ENCODE measurements at places on chromosomes 3 and 15.
A peak's percentile ranks its signal among the peaks of the same experiment; 100 is the strongest.

- no peaks in the 10 kb centered on the region for H3K36me3 ChIP-seq
- peak; percentile 59 for DNase-seq
- no peaks in the 10 kb centered on the region for H3K27me3 ChIP-seq
Observed at GRCh38 chr3:186520957-186521842, 23.0 kb downstream of the CRYGS start.

DNA sequence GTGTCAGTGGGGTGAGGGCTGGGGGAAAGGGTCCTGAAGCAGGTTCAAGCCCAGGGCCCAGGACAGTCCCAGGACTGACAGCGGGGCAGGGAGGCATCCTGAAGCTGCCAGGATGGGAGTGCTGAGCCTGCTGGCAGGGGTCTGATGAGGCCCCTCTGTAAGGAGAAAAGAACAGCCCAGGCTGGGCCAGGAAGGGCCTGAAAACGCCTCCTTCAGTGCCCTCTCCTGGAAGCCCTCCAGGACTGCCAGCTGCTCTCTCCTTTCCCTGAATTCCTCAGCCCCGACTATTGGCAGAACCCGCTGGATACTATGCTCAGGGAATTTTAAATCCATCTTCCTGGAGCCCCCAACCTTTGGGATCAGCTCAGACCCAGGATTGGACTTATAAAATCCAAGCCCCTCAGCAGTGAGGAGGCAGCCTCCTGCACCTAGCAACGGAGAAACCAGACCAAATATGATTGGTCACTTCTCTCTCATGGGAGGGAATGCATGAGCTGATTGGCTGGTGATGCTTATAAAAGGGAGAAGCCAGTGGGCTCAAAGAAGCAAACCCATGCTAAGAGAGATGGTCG, 203.5 kb upstream of the LINGO1 start:
- no peaks in the 10 kb centered on the region for H3K4me1 ChIP-seq
- peaks cover 22% of the 10 kb centered on the region for H3K27me3 ChIP-seq
- DNase-seq, result no peak
- H3K27ac ChIP-seq, result no peak overlapping the region

DNA sequence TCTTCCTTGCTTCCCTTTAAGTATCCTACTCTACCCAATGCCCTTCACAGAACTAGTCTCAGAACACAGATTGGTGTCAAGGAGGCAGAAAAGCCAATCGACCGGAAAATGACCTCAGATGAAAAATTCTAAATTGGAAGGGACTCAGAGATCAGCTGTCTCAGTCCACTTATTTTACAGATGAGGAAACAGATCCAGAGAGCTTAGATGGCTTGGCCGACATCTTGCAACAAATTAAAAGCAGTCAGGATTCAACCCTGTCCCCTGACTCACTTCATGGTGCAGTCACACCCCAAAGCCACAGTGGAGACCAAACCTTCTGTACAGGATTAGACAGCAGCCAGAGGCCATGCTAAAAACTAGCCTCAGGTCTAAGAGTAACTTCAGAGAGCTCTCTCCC, 169.3 kb upstream of the BHLHE40 start:
- peak overlapping the region; percentile 26 for H3K27ac ChIP-seq
- peaks cover 84% of the 10 kb centered on the region for H3K36me3 ChIP-seq
- peaks cover 40% of the 10 kb centered on the region for H3K4me1 ChIP-seq

DNA sequence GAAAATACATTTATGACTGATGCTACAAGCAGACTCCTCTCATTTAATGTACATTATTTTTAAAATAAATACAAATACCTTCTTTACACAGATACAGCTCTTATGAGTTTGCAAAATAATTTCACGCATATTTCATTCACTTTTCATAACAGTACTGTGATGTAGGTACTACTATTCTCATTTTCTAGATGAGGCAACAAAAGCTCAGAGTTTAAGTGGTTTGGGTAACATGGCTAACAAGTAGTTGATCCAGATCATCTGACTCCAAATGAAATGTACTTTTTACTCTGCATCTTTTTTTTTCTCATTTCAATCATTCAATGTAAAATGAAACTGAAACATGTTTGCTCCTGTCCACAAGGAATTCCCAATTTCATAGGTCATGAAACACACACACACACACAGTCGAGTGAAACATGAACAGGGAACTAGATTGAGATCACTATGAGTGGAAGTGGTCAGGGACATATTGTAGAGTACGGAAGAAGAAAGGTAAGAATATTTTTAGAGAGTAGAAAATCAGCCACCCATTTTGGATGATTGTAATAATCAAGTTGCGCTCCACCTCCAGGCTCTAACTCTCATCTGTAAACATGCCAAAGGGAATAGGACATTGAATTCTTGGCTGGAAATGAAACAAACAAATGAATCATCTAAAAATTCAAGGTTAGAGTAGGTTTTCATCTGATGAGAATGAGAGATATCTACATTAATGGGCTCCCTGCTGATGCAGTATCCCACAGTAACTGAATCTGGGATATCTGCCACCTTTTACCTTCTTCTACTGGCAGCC, 92.4 kb downstream of the CLDN1 start:
- H3K27me3 ChIP-seq, result peaks cover 5% of the 10 kb centered on the region
- H3K4me3 ChIP-seq, result no peak overlapping the region
- no peak for DNase-seq

DNA sequence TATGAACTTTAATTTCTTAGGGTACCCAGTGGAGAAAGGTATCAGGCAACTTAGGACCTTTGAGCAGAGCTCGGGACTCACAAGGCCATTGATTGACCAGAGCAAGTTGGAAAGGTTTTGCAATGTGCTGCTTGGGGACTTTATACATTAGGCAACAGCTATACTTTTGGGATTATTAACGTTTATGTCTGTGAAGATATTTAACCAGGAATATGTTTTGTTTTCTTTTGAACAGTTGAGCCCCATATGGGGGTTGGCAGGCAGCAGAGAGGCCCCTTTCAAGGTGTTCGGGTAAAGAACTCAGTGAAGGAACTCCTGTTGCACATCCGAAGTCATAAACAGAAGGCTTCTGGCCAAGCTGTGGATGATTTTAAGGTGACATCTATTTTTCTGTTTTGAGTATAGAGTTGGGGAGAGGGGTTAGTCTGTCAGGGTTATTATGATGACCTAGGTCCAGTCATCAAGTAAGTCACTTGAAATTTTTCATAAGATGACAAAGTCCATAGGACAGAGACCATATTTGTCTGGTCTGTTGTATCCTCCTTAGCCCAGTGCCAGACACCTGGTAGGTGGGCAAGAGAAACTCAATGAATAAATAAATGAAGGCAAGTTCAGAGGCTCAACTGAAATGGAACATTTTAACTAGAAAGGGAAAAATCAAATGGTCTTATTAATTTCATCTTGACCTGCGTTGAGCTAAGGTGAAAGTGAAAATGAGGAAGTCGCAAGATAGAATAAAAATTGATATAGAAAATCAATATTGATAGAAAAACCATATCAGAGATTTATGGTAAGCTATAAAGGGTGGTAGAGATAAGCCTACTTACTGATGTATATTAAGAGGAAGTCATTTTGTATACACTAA, 2.8 kb downstream of the NFKBIZ start:
- peaks cover 74% of the 10 kb centered on the region for H3K36me3 ChIP-seq
- H3K27me3 ChIP-seq, result no peaks in the 10 kb centered on the region
- H3K4me1 ChIP-seq, result peaks cover 71% of the 10 kb centered on the region
- DNase-seq, result no peak

GRCh38 chr3:40143283-40144090, 166.0 kb upstream of the EIF1B start:
- H3K36me3 ChIP-seq, result no peaks in the 10 kb centered on the region
- H3K4me3 ChIP-seq, result no peak overlapping the region
- peaks cover 15% of the 10 kb centered on the region for H3K27me3 ChIP-seq
- no peaks in the 10 kb centered on the region for H3K4me1 ChIP-seq
- DNase-seq, result no peak

Data from activated T-cell treated with anti-CD3 and anti-CD28 coated beads, Interleukin-2, amount 50 U/mL, for 24 hours (primary cell).